Activated T-helper 1 cell treated with Interleukin-2 at 50 U/mL for 16 hours (primary cell): ENCODE measurements at places on chromosomes 7 and 10.

- no peak for DNase-seq
These were observed 172.5 kb upstream of the CELF2 start for GRCh38 chr10:10845185-10845584.

DNA sequence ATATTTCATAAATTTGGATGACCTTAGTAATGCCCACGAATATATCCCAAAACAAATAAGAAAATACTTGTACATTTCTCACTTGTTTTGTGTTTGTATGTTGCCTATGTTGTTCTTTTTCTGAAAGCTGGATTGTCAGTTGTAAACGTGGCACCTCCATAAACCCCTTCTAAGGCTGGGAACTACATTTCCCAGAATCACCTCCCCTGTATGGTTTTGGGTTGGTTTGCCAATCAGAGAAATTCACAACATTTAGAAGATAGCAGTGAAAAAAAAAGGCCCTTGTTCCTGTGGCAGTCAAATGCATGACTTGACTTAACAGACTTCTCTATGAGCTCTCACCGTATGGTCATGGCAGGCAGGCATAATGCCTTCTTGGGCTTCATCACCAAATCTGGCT, 676.3 kb upstream of the STEAP1 start:
- DNase-seq = no peak

DNA sequence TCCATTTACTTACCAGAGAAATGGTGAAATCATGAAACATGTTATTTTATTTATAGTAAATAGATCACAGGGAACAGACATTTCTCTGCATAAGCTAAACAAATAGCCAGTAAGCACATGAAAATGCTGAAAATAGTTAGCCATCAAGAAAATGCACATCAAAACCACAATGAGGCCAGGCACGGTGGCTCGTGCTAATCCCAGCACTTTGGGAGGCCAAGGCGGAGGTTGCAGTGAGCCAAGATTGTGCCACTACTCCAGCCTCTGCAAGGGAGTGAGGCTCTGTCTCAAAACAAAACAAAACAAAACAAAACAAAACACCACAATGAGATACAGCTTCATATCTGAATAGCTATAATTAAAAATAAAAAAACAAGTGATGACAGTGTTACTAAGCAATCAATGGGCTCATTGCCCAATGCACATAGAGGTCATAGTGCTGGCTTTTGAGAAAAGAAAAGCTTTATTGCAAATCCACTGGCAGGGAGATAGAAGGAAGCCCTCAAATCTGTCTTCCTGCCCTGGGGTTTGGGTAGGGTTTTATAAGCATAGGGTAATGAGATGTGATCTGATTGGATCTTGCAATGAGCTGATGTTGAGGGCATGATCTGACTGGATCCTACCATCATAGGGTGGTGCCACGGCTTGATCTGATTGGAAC, 16.2 kb downstream of the CSTF2T start:
- DNase-seq = no peak

DNA sequence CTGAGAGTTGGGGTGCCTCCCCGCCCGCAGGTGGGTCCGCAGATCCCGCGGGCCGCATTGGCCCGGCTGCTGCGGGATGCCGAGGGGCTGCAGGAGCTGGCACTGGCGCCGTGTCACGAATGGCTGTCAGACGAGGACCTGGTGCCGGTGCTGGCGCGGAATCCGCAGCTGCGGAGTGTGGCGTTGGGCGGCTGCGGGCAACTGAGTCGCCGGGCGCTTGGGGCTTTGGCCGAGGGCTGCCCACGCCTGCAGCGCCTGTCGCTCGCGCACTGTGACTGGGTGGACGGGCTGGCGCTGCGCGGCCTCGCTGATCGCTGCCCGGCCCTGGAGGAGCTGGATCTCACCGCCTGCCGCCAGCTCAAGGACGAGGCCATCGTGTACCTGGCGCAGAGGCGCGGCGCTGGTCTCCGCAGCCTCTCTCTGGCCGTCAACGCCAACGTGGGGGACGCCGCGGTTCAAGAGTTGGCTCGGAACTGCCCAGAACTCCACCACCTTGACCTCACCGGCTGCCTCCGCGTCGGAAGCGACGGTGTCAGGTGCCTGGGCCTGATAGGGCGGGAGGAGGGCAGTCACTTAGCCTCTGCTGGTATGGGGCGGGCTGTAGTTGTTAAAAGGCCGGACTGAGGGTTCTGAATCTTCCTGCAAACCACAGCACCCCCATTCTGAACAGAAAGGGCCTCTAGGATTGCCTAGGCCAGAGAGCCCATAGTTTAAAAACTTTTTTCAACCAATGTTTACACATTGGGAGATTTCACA, 1.3 kb downstream of the FBXL15 start:
- no peak for DNase-seq

GRCh38 chr7:111232249-111233084, 141.5 kb downstream of the LRRN3 start:
- DNase-seq = no peak

- no peak for DNase-seq
These were observed 191.1 kb downstream of the SKAP2 start for GRCh38 chr7:26673271-26673670.

- no peak for DNase-seq
These were observed 42.8 kb upstream of the TSPAN33 start for GRCh38 chr7:129101746-129102145.

DNA sequence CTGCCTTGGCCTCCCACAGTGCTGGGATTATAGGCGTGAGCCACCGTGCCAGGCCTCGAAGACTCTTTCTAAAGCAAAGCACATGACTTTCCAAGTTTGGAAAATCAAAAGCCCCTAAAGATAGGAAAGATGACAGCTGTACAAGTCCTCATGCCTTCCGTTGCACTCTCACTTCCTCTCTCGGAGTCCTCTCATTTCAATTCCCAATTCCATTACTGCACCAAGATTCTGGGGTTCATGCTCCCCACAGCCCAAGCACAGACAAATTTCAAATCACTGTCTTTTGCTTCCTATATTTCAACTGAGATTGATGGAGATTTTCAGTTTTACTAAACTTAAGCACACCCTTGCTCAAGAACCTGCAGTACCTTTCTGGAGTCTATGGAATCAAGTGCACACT, 10.9 kb upstream of the PLAU start:
- DNase-seq = no peak

GRCh38 chr10:113751181-113751732, at the start of gene PLEKHS1:
Gene PLEKHS1 (plus strand): TSS chr10:113751682. CDS start chr10:113755278, 3,596 bp downstream.
- no peak for DNase-seq

DNA sequence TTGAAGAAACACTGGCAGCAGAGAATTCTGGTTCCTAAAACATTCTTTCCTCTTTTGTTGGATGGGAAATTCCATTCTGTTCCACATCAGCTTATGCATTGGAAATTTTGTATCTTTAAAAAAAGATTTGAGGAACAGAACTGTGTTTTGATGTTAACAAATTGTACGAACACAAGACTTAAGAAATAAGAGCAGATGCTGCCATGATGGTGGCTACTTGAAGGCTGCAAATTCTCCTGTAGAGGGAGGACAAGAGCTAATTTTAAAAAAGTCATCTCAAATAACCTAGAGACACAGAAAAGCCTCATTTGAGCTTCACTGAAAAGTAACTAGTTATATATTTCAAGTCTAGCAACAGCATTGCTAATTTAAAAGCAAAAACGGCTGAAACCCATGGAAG, 29.8 kb downstream of the NDUFB2 start:
- no peak for DNase-seq

- DNase-seq = no peak
These were observed 61.4 kb upstream of the NME8 start for GRCh38 chr7:37786741-37787569.

GRCh38 chr10:43706166-43706565, 57.5 kb upstream of the ZNF32 start:
- DNase-seq = no peak

DNA sequence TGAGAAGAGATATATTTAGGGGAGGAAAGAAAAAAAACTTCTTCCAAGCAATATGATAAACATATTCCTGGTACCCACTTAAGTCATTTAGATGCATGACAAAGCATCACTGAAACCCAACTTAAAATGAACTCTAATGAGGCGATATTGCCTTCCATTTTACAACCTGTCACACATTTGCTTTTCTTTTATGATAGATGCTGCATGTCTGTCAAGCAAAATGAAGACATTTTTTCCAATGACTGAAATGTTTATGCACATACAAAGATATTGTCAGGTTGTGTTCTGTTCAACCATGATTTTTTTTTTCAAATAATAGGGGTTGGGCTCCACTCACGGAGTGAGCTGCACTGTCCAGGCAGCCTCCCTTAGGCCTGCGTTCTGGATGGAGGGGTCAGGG, 894.4 kb downstream of the SORCS3 start:
- no peak for DNase-seq

- DNase-seq = no peak
These were observed 386.4 kb downstream of the SUGCT start for GRCh38 chr7:40520986-40521738.

DNA sequence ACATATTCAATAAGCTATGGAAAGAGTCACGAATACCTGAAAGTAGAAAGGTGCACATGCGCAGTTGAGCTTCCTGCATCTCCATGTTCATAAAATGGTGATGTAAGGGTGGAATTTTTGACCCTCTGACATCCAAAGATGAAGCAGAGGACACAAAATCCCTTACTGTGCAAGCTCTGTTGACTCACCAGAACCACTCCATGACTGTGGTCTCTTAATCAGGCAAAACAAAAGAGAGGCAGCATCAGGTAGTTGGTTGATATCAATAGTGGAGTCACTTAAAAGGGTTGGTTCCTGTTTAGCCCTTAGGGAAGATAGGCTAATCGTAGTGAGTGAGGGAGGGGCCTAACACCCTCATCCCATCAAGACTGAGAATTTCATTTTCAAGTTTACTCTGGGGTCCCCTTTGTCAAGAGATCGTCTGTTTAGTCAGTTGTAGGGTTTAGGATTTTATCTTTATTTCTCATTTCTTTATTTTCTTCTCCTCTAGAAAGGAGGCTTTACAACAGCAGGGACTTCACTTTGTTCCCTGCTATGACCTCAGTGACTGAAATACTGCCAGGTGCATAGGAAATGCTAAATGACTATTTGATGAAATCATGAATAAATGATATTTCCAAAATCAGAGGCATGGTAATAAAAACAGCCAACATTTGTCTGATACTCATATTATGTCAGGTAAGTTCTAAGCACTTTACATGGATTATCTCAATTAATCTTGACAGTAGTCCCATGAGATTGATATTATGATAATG, 98.1 kb downstream of the CD36 start:
- DNase-seq = no peak

DNA sequence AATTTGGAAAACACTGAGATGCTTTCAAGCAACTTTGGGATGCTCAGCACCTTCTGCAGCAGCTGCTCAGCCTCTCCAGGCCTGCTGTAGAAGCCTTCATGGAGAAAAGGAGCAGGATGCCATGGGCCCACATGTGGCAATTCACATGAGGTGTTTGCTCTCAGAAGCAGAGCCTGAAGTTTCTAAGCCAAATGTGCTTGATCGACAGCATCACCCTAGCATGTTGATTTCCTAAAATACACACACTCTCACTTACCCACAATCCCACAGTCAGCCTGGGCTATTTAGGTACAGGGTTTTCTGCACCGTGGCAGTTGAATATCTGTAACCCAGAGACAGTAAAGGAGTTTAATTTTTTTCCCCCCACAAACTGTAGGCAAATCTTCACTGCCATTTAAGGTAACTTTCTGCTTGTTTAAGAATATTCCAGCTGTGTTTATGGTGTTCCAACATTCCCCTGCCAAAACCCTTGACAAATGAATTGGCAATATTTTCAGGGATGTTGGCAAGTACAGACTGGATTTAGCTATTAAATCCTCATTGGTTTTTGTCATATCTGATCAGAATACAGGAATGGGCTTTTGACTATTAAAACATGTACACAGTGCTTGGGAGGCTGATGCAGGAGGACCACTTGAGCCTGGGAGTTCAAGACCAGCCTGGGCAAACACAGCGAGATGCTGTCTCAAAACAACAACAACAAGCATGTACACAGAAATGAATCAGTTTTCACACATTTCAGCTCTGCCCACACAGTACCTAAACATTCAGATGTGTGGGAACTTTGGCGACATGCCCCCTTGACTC, 244.2 kb downstream of the CELF2 start:
- DNase-seq = no peak

- peak; percentile 3 for DNase-seq
These were observed 961 bp downstream of the SCRN1 start for GRCh38 chr7:29988424-29989256.

DNA sequence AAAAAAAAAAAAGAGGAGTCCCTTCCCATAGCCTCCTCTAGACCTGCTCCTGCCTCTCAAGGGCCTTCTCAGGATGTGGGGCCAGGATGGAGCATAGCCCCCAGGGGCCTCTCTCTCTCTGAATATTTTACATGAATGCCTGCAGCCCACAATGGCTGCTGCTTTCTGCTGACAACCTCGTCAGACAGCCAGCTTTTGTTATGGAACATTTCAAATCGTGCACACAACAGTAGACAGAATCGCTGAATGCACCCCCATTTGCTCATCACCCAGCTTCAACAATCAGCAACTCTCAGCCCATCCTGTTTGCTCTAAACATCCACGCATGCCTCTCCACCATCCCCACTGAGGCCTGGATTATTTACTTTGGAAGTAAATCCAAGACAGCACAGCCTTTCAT, 5.4 kb downstream of the PLAC9 start:
- DNase-seq = no peak

- DNase-seq = no peak
These were observed 489.1 kb upstream of the CELF2 start for GRCh38 chr10:10528563-10528910.

DNA sequence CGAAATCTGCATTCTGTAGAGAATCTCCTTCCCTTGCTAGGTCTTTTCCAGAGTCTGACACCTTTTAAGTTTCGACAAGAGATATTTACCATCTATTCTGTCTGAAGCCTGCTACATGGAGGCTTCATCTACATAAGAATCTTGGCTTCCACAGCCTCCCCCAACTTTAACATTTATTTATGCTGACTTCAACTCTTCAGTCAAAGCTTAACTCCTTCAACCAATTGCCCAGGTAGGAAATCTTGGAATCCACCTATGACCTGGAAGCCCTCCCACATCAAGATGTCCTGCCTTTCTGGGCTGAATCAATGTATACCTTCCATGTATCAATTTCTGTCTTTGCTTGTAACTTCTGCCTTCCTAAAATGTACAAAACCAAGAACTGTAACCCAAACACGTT, 54.7 kb downstream of the MINPP1 start:
- no peak for DNase-seq

DNA sequence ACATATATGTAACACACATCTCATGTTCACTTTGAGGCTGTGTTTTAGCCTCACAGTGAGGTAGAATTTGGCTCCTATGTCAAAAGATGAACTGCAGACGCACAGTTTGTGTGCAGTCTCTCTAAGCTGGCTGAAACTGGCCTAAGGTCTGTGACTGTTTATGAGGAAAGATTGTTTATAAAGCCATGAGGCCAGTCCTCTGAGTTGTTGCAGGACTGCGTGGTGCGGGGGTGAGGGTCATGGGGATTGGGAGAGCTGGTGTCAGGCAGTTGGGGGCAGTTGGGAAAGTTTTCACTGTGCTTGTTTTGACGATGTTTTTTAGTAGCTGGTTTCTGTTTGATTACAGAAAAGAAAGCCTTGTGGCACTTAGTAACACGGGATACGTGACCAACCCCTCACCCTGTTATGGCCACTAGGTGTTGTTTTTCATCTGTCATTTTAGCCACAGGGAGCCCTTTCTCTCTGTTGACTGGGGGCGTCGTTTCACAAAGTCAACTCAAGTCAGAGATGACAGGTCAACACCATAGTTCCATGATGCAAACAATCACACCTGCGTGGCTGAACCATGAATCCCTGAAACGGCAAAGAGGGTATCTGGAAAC, 310.9 kb downstream of the CCDC3 start:
- no peak for DNase-seq

- no peak for DNase-seq
These were observed 8.4 kb downstream of the TMEM140 start for GRCh38 chr7:135156290-135156689.
